Muscle of leg (tissue), 16 donors: ENCODE measurements at places on chromosomes 7 and 10. TPM values are rescaled to one million over a fixed set of nuclear protein-coding genes. Genes with fewer than 3 reads are reported as not detected.

DNA sequence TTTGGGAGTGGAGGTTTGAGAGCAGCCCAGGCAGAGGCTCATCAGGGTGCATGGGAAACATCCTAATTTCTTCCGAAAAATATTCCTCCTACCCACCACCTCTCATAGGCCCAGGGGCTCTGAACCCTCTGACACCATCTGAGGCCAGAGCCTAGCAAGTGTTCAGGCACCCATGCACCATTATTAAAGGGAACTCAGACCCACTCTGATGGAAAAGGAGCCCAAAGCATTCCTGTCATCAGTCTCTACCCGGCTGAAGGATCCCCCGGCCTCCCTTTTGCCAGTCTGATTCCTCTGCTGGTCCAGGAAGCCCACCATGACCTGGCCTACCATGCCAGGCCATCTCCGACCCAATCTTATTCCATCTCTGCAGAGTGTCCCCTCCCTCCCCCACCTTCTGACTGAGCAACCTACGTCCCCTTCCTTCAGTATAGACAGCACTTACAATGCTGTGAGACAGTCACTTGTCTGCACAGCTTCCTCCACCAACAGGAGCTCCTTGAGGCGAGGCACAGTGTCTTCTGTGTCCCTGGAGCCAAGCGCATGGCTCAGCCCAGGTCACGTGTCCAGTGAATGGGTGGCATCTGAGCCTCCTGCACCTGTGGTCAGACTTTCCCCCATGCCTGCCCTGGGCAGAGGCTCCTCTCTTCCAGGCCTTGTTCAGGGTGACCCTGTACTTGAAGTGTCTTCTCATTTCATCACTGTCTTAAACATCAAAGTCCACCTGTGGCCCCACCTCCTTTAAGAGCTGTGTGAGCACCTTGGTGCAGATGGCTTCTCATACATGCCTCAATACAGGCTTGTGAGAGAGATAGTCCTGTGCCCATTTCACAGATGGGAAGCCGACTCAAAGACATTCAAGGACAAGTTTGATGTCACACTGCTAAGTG, 889 bp upstream of the GPR15LG start:
- no peak for DNase-seq

DNA sequence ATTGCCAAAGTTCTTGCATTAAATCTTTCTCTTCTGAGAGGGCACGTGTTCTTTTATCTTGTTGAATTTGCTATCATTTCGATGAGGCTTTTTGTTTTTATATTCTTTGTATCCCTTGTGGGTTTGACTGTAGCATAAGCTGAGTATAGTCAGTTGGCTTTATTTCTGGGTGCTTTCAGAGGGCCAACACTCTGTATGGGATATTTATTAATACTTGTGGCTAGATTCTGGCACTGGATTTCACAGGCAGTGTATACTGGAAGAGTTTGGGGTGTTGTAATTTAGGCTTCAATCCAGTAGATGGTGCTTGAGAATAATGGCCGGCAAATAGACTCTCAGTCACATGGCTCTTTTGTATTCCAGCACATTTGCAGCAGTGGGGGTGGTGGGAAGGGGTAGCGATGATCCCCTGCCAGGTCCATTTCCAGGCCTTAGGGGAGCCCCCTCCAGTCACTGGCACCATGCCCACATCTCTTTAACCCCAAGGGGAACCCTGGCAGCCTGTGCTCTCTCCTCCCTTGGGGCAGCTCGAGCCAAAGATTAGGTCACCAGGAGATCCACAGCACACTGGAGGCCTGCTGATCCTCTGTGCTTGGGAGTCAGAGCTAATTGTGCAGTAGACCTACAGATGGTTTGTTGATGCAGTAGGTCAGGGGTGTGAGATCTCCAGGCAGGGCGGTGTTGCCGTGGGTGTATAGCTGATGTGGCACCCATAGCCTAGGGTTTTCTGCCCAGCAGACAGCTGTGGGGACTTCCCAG, 81.8 kb downstream of the PTPN20 start:
- peak; percentile 82 for DNase-seq

DNA sequence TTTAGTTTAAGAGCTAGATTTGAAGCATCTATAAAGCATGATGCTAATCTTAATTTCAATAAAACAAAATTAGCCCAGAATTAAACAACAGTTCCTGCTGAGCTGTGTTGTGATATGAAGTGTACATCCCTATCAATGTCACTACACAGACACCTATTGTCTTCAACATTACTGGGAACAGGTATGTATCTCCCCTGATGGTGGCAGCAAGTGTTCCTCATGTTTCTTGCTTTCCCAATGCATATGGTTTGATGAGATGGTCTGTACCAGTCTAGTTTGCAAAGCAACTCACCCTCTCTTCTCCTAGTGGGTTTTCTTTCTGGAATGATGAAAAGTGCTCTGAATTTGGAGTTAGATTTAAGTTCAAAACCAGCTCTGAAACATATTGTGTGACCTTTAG, 38.1 kb downstream of the TSPAN12 start:
- no peak for DNase-seq

- DNase-seq, result no peak
Observed at GRCh38 chr7:116736927-116737715, 65.1 kb downstream of the MET start.

LIPF gene
- total RNA-seq, result not detected

CRHR2 gene
- total RNA-seq, result 0.40 TPM
